ENCODE measurements at places on chromosomes 5 and 9.

DNA sequence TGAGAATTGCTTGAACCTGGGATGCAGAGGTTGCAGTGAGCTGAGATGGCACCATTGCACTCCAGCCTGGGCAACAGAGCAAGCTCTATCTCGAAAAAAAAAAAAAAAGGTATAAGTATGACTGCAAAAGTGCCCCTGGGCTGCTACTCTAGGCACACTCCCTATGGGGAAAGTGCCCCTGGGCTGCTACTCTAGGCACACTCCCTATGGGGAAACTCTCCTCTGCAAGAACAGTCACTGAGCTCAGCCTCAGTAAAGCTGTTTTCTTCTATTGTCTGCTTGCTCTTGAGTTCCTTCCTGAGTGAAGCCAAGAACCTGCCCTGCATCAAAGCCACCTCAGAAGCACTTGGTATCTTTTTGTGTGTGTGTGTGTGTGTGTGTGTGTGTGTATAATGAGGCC is 20.9 kb upstream of the TENT2 start:
- no peak for DNase-seq

DNA sequence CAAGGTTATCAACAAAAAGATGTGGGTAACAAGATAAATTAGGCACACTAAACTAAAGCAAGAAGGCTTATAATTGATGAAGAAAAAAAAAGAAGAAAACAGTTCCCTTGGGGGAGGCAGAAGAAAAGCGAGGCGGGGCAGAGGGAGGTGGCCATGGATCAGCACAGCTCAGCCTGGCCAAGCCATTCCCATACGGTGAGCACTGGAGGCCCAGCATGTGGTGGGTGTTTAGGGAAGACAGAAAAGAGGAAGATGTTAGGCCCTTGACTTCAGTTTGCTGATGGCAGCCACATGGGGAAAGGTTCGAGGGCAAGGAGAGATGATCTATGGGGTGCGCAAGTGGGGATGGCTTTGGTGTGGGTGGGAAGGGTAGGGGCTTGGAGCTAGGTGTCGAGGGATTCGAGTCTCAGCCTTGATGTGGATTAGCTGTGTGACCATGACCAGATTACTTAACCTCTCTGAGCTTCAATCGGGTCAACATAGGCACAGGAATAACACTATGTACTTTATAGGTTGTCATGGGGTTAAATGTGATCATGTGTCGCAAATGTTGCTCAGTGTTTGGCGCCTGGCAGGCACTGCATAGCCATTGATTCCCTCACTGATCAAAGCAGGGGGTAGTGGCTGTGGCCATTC is 10.3 kb upstream of the STC2 start:
- no peak for DNase-seq

DNA sequence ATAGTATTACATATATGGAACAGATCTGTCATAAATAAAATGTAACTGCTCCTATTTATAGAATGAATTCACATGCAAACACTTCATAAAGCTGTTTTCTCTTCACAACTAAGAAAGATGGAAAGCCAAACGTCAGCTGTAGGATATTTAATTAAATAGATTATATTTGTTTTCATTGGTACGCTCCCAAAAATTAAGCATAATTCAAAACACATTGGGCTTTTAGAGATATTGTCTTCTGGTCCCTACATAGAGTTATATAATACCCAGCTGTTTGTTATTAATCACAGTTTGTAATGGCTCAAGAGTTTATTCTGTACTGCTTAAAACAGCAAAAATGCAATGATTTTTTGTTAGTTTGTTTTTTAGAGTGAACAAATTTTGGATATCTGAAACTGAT is 61.2 kb downstream of the MRPS30 start:
- no peak for DNase-seq

- no peak for DNase-seq
Measured at GRCh38 chr9:72537671-72538070, 16.3 kb downstream of the TMC1 start.

GRCh38 chr5:60223342-60223741 is 329.8 kb upstream of the PDE4D start:
- no peak for DNase-seq

- DNase-seq: peak; percentile 49
Measured at GRCh38 chr5:7078901-7079300, 317.0 kb upstream of the ADCY2 start.

DNA sequence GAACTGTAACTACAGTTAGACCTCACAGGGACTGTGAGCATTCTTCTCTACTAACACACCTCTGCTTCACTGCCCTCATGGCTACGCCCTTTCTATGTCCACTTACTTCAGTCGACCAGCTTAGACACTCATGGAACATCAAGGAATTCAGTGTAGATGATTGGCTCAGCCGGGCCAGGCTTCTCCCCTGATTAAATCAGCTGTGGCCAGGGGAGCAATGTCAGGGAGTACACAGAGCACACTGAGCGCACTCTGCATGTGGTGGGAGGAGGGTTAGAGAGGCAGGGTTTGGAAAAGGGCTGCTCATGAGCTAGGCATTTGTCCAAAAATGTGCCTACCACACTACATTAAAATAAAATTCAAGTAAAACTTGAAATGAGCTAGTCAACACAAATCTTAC is 400.5 kb downstream of the ARRDC3 start:
- no peak for DNase-seq

DNA sequence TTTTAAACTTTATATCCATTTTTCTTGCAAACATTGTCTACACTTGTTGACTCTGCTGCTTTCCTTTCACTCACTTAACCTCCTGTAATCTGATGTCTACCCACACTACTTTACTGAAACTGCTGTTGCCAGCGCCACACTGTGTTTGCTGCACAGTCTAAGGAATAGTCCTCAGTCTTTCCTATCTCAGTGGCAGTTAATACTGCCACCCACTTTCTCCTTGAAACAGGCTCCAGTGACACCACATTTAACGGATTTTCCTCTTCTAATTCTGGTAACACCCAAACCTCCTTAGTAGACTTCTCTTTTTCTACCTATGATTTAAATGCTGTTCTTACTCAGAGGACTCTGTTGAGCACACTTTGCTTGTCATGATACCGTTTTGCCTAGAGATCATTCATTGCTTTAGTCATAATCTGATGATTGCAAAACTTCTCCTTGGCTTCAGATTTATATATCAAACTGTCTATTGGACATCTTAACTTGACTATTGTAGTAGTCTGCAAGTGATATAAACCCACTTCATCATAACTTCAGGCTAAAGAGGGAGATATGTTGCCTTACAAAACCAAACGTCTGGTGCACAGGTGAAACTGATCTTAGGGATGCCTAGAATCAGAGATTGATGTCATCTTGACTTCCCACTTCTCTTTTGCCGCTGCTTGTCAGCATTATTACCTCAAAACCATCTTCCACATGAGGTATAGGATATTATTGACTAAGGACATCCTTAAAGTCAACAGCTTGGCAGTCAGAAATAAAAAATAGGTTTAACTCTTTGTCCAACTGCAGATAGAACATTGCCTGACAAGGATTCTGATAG is 94.1 kb downstream of the CDC42SE2 start:
- no peak for DNase-seq

DNA sequence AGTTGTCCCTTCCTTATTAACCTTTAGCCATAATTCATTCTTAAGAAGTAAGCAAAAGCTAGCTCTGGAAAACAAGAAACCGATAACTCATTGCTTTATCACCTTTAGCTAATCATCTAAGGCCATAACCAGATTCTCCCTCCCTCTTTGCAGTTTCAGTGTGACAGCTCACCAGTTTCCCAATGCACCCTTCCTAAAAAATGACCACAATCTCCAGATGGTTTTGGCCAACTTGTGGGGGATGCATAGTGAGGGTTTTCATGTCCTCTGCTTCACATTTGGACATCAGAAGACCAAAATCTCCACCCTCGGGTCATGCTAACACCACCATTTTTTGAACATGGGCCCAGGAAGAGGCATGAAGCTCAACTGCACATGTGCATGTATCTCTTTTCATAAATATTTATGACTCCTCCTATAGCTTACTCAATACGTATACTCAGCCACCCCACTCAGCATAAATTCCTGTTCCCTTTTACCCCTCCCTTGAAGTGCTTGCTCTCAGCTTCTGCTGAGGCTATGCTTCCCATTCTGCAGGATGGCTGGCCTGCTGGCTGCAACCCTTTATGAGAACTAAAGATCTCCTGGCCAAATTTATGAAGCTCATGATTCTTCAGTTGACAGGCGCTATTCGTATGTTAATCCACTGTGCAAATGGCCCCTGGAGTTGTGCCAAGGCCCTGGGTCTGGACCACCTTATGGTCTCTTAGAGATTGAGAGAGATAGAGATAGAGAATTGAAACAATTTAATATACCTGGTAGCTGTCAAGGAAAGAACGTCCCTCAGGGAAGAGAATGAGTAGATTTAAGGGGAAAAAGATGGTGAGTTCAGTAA is 14.8 kb downstream of the PPP3R2 start:
- no peak for DNase-seq

GRCh38 chr9:131478421-131478868 is 24.3 kb upstream of the POMT1 start:
- peak; percentile 24 for DNase-seq

DNA sequence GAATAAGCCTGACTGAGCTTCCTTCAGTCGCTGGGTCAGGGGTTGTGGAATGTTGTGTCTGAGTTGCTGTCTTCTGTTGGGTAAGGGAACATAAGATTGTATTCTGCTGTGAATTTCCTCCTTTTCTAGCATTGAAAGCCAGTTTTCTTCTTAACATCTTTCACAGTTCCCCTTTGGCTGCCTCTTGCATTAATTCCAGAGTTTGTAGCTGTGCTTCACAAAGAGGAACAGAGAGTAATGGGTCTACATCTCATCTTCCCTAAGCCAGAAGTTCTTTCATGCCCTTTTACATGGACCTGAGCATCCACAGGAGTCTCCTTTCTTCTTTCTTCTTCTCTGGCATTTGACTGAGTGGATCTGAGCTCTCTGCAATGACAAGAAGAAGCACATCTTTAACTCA is 686.8 kb downstream of the KCTD16 start:
- no peak for DNase-seq

GRCh38 chr5:78108564-78108963 is 185.9 kb downstream of the AP3B1 start:
- DNase-seq: no peak

DNA sequence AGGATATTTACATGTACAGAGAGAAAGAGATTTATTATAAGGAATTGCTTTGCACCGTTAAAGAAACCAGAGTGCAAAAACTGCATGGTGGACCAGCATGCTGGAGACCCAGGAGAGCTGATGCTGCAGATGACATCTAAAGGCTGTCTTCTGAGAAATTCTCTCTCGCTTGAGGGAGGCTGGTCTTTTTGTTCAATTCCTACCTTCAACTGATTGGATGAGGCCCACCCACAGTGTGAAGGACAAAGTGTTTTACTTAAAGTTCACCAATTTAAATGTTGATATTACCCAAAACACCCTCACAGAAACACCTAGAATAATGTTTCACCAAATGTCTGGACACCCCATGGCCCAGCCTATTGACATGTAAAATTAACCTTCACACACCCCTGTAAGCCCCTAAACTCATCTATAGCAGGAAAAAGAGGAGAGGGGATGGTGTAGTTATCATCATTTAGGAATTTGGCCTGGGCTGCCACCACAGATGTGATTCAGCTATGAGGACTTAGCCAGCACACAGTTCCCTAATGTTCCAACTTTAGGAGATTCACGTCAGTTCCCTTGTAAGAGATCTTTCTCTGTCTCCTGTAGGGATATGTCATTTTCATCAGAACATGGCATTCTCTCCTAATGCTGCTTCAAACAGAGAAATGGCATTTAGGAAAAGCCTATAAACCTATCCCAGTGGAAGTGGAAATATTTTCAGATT is 358.2 kb upstream of the TLE4 start:
- no peak for DNase-seq

DNA sequence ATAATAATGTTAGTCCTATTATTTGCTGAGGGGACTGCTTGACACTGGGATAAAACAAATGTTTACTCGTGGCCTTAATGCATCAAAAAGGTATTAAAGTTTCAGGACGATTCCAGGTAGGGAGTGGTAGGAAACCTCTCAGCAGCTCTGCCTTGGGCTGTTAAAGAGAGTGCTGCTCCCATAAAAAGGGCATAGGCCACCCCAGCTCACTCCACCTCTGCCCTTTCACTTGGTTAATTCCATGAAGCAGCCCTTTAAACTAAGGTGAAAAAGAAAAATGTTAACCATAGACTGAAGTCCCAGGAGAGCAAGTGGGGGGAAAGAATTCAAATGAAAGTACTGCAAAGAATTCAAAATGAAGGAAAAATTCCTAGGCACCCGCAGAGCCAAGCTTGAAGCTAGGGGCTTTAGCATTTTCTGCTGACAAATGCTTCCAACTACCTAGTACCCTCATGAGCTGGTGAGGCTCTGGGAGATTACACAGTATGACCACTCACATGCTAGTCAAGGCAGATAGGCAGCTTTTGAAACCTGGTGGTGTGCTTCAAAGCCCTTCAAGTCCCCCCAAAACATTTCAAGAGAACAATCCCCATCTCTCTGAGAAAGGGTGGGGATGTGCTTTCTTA is 8.5 kb downstream of the KLF9 start:
- DNase-seq: no peak

- DNase-seq: no peak
Measured at GRCh38 chr5:53253421-53253871, 143.9 kb upstream of the MOCS2 start.

DNA sequence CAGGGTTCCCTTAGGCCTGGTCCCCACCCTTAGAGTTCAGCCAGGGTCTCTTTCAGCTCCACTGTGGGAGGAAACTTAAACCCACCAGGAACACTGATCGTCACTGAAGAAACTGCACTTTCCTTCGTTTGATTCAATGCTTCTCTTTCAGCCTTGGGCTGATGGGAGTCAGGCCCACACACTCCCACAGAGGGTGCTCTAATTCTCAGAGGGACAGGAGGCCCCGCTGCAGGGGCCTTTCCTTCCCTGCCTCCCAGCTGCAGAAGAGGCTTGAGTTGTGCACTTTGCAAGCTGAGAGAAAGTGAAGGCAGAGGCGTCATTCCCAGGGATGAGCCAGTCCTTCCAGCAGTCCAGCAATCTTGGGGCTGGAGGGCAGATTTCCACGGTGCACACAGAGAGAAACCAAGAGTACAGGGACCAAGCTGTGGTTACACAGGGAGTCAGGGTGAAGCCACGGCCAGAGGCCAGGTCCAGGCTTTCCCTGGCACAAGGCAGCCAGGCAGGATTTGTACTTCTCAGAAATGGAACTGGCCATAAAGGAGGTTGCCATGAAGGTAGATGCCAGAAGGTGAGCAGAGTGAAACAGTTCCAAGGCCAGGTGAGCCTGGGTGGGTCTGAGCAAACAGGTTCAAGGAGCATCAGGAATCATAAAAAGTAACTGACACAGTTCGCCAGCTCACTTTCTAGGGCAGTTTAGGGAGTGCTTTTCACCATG is 10.4 kb upstream of the GLIPR2 start:
- no peak for DNase-seq

DNA sequence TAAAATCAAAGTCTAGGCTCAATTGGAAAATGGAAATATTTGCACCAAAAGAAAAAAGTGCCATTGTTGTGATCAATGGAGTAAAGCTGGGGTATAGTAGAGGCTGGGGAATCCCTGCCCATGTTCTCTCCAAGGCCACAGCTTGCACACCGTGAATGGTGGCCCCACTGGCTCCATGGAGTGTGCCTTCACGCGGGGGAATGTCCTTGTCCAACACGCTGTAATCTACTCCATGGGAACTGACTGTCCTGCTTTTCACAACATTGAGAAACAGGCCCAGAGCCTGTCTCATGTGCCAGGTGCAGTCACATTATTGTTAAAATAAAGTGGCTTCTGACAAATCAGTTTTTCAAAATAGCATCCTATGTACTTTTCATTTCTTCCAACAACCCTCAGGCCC is 33.1 kb upstream of the ITGA2 start:
- DNase-seq: no peak

All from NCI-H1694 treated with DMSO at 0.1 percent for 48 hours (cell line).